ENCODE measurements at places on chromosomes 5 and 9. TPM values are rescaled to one million over a fixed set of nuclear protein-coding genes. Genes with fewer than 3 reads are reported as not detected.

SLC34A3 gene
- not detected for total RNA-seq

ZFP2 gene
- 0.24 TPM for total RNA-seq

IL3 gene
- total RNA-seq, result not detected

CREBRF gene
- total RNA-seq, result 2.9 TPM

TRMO gene
- total RNA-seq, result 11.4 TPM

Data from foreskin keratinocyte (primary cell).